NCI-H1930 (cell line): ENCODE measurements at places on chromosomes 16 and 17.
A peak's percentile ranks its signal among the peaks of the same experiment; 100 is the strongest.

GRCh38 chr16:66728804-66729203 lies 22.6 kb downstream of the DYNC1LI2 start:
- DNase-seq, result no peak

GRCh38 chr17:18231164-18231563 lies 5.7 kb downstream of the LLGL1 start:
- no peak for DNase-seq

DNA sequence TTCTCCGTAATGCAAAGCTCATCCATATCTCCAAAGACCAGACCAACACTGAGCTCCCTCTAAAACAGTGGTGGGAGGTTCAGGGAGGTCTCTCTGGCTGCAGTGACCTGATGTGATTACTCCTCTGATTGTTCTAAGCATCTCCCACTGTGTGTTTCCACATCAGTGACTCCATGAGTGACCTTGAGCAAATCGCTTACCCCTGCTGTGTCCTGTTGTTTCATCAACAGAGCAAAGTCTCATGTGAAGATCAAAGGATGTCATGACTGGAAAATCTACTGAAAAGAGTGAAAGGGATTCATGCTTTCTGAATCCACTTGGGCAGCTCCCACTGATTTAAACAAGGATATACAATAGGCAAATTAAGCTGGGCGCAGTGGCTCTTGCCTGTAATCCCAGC lies 352.9 kb downstream of the TMEM114 start:
- no peak for DNase-seq

DNA sequence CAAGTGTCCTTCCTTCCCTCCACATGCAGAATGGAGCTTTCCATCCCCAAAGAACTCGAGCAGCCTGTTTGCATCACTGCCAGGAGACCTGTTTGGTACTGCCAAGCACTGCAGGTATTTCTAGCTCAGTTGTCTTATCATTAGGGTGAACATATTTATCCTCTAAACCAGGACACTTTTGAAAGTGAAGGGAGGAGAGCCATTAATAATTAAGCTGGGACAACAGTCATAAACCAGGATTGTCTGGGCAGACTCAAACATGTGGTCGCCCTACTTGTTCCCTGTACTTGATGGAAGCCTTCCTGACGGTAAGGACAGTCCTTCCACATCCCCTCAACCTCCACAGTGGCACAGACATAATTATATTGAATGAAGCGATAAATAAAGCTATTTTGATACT lies 67.4 kb downstream of the PRKCA start:
- DNase-seq, result no peak

DNA sequence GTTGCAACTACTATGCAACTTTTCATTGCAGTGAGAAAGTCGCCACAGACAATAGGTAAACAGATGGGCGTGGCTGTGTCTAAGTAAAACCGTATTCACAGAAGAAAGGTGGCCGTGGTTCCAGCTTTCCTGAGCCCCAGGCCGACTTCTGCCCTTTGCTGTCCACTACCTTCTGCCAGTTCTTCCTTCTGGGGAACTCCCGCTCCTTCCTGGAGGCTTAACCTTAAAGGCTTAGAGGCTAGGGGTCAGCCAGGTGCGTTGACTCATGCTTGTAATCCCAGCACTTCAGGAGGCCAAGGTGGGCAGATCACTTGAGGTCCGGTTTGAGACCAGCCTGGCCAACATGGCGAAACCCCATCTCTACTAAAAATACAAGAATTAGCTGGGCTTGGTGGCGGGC lies 2.1 kb upstream of the SEPTIN12 start:
- no peak for DNase-seq

- DNase-seq, result no peak
Observed at GRCh38 chr16:82094942-82095540, 60.0 kb downstream of the HSD17B2 start.

DNA sequence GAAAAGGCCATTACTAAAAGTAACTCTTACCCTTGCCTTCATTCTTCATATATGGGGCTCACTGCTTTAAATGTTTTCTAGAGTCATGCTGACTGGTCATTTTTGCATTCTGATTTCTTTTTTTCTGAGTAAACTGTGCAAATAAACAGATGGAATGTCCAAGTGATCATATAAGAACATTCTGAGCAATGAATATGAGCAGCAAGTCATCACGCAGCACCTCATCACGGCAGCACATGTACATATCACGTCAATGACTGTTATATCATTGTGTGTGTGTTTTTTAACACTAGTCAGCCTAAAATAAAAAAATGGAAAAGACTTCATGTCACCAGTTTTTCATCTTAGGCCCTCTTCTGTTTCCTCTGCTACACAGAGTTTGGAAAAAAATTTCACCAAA lies 490.0 kb upstream of the ZFHX3 start:
- DNase-seq, result no peak

DNA sequence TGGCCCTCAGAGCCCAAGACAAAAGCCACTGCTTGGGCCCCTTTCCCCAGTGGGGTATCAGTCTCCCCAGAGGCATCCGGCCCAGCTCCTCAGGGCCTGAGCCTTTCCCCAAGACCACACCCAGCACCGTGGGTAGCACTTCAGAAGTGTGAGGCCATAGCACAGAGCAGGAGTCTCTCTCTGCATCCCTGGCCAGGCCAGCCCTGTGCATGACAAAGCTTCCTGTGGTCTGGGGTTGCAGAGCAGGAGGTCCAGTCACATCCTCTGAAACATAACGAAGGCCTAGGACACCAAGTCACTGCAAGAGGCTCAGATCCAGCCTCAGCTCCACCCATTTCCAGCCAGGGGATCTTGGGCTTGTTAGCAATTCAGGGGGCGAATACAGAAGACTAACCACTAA lies 56.8 kb upstream of the ZNF423 start:
- DNase-seq, result no peak

DNA sequence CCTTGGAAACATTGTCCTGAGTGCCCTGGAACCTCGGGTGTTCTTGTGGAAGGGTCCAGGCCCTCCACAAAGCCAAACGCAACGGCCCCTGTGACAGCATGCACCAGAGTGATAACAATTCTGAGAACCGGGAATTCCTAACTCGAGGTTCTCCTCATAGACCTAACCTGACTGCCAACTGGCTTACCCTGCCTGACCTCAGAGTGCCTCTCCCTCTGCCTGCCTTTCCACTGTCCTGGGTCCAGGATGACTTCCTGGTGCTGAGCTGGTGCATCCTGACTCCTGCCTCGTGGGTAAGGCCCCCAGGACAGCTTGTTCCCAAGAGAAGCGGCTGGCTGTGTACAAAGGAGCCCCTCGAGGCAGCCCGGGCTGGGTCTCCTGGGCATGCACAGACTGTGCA lies 51.8 kb downstream of the SRL start:
- DNase-seq, result no peak

- DNase-seq, result no peak
Observed at GRCh38 chr16:88430524-88431446, 22.3 kb upstream of the ZFPM1 start.

GRCh38 chr16:3838600-3839401 lies 41.7 kb downstream of the CREBBP start:
- no peak for DNase-seq

- DNase-seq, result no peak
Observed at GRCh38 chr16:89619840-89620239, 6.4 kb downstream of the DPEP1 start.

GRCh38 chr17:74697515-74697914 lies 15.2 kb downstream of the CD300LF start:
- no peak for DNase-seq

DNA sequence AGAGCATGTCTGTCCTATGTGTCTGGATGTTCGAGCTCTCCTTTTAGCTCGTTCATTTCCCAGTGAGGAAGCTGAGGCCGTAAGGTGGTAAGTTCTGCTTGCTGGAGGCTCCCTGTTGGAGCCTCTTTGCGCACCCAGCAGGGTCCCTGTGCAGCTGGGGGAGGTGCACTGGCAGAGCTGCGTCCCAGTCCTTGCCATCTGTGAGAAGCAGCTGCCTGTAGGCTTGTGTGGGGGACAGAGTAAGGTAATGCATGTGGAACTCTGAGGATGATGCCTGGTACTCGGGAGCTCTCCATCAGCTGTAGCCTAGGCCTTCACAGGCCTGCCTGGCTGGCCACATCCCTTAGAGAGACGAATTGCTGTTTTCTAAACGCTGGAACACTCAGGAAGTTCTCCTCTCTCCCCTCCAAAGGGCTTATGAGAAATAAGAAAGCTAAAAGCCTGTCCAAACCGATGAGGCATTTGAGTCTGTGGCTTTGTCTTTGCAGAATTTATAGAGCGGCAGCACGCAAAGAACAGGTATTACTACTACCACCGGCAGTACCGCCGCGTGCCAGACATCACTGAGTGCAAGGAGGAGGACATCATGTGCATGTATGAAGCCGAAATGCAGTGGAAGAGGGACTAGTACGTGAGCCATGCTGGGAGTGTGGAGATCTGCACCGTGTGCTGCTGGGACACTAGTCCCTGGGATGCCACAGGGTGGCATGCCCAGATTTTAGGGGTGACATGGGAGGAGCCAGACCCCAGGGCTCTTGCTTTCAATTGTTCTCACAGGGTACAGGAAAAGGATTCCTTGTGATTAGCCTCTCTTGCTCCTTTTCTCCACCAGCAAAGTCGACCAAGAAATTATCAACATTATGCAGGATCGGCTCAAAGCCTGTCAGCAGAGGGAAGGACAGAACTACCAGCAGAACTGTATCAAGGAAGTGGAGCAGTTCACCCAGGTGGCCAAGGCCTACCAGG lies 1.6 kb downstream of the NDUFB10 start:
- peak; percentile 35 for DNase-seq

DNA sequence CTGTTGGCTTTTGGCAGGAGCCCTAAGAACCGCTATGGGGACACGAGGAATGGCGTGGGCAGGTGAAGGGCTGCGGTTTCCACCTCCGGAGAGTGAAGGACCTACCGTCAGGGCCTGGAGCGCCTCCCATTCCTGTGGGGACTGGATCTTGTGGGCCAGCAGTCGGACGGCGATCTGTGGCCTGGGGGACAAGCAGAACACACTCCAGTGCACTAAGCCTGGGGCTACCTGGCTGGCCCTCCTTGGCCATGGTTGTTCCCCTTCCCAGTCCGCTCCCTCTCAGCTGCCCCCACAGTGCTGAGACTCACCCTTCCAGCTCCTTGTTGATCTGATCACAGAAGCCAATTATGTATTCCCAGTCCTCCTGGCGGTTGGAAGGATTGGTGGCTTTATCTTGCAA lies 15.0 kb downstream of the GGA3 start:
- no peak for DNase-seq

DNA sequence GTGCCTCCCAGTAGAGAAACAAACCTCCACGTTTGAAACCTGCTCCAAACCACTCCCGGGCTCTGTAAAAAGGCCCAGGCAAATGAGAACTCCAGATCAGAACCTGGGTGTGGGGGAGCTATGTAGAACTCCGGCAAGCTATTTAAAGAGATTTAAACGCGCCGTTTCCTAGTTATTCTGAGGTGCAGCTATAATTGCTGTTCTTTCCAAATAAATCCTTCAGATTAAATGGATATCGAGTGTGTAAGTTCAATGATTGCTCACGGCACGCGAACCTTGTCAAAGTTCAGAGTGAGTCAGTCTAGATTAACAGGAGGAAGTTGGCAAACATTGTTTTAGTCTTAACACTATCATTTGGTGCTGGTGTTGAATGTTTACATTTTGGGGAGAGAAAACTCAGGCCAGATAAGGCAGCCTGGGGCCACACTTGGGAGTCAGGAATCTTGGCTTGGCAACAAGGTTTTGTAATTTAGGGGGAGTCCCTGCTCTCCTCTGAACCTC lies 92.9 kb upstream of the SALL1 start:
- no peak for DNase-seq

- no peak for DNase-seq
Observed at GRCh38 chr16:90020838-90021382, 1.7 kb upstream of the DBNDD1 start.

DNA sequence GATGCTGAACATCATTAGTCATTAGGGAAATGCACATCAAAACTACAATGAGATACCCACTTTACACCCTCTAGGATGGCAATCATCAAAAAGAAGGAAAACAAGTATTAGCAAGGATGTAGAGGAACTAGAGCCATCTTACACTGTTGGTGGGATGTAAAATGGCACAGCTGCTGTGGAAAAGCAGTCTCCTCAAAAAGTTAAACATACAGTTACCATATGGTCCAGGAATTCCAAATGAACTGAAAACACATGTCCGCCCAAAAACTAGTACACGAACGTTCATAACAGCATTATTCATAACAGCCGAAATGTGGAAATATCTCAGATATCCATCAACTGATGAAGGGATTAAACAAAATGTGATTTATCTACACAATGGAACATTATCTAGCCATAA lies 7.0 kb downstream of the FBF1 start:
- no peak for DNase-seq
